ENCODE measurements at places on chromosomes 13 and 19. TPM values are rescaled to one million over a fixed set of nuclear protein-coding genes. Genes with fewer than 3 reads are reported as not detected.

GRCh38 chr13:93740334-93740733 lies 513.7 kb downstream of the GPC6 start:
- no peaks in the 10 kb centered on the region for H3K27me3 ChIP-seq
- H3K4me1 ChIP-seq = no peaks in the 10 kb centered on the region
- H3K4me3 ChIP-seq = no peak overlapping the region

The TJP3 gene
- 23.1 TPM for total RNA-seq

DNA sequence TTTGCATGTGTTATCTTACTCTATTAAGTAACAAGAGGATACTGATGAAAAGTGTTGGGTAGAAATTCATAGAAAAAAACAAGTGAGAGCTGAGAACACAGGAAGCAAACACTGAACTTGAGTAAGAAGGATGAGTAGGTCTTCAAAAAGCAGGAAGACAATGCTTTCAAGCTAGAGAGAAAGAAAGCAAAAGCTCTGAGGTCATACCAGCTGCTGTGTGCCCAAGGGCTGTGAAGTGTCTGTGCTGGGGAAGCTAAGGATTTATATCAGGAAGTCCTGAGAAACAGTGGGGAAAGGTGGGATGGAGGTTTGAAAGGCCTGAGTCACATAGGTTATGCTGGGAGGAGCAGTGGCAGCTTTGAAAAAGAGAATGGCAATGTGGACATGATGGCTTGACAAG lies 145.5 kb upstream of the MAB21L1 start:
- H3K27ac ChIP-seq = no peak overlapping the region
- H3K27me3 ChIP-seq = no peaks in the 10 kb centered on the region
- no peak for DNase-seq
- H3K4me1 ChIP-seq = no peaks in the 10 kb centered on the region
- H3K4me3 ChIP-seq = no peak overlapping the region

The ZNF681 gene
- 6.7 TPM for total RNA-seq

DNA sequence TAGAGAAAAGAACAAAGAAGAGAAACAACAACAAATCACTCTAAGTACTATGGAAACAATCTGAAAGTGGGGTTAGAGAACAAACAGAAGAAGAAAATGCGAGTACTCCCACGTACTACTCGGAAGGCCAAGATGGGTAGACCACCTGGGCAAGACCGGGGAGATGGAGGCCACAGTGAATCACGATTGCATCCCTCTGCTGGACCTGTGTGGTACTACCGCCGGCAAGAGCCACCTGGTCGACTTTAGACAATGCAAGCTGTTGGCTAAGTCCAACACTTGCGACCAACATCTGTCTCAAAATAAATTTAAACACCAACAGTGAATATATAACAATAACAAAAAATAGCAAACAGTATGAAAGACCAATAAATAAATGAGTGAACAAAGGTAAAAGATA lies 45.5 kb upstream of the ZNF91 start:
- no peak overlapping the region for H3K27ac ChIP-seq
- DNase-seq = no peak
- H3K4me1 ChIP-seq = no peaks in the 10 kb centered on the region

The ZNF563 gene
- total RNA-seq = 2.8 TPM

DNA sequence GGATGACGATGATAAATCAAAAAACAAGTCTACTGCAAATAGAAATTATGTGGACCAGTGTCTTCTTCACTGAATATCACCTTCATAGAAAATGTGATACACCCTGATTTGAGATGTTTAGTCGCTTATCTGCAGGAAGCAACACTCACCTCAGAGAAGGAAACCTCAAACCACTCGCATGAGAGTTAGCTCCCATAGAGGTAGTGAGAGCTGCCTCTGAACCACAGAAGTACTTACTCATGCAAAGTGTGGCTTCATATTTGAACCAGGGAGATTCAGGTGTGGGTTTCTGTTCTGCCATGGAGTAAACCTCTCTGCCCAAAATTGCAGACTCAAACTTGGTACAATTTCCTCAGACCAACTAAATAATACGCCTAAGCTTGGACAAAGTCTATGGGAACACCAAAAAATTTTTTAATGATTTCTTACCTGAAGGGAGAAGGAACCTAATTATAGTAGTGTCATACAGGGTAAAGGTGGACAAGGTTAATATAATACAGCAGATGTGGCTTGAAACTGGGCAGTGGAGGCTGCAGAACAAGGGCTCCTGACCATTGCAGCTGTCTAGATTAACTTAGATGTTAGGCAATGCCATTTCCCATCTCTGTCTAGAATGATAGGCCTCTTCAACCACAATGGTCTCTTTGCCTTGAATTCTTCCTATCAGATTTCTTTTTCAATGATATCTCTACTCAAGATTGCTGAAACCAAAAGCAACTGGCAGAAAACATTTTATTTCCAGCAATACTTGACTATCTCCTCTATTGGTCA lies 29.6 kb upstream of the RCBTB2 start:
- H3K4me1 ChIP-seq = peaks cover 21% of the 10 kb centered on the region
- no peaks in the 10 kb centered on the region for H3K36me3 ChIP-seq
- DNase-seq = peak; percentile 66
- peaks cover 2% of the 10 kb centered on the region for H3K27me3 ChIP-seq
- no peak overlapping the region for H3K4me3 ChIP-seq
- H3K27ac ChIP-seq = peak overlapping the region; percentile 37

The TYROBP gene
- total RNA-seq = 7.0 TPM

The ANGPTL8 gene
- total RNA-seq = not detected

GRCh38 chr13:81487151-81487550 lies 1146.2 kb upstream of the SPRY2 start:
- H3K4me3 ChIP-seq = no peak overlapping the region
- no peaks in the 10 kb centered on the region for H3K4me1 ChIP-seq
- no peaks in the 10 kb centered on the region for H3K36me3 ChIP-seq
- no peak overlapping the region for H3K27ac ChIP-seq
- H3K27me3 ChIP-seq = no peaks in the 10 kb centered on the region

The PNMA8C gene
- not detected for total RNA-seq

Data from T-cell (primary cell).